Stimulated activated naive CD4-positive, alpha-beta T cell (primary cell): ENCODE measurements at places on chromosomes 16 and 17.
A peak's percentile ranks its signal among the peaks of the same experiment; 100 is the strongest.

DNA sequence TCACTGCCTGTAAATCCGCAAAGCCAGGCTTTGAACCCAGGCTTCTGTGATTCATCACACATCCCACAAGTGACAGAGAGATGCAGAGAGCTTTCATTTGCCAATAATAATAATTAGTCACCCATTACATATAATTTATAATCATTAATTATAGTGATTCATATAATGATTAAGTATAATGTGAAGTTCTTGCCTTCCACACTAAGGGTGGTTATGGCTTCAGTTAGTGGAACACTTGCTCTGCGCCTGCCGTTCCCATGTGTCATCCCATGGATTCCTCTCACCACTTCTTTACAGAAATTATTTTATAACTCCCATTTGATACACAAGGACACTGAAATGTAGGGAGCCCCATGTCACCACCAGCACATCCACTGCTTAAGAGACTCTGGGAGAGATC lies 39.8 kb upstream of the XYLT1 start:
- DNase-seq, result no peak

GRCh38 chr17:49217651-49218413 lies 7.3 kb downstream of the ABI3 start:
- DNase-seq, result peak; percentile 82

DNA sequence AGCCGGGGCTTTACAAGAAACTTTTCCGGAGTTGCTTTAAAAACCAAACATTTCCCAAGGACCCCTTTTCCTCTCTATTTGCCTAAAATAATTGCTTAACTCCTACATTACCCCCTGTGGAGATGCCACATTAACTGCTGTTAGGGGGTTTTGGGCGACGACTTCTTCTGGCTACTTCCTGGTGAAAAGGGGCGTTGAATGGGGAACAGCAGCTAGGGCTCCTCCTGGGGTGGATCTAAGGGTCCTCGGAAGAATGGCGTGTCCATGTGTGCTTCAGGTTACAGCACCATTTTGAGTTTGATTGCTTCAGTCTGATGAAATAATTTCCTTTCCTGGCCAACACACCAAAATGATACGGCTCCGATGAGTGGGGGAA lies 22.0 kb downstream of the ABCC1 start:
- DNase-seq, result no peak

DNA sequence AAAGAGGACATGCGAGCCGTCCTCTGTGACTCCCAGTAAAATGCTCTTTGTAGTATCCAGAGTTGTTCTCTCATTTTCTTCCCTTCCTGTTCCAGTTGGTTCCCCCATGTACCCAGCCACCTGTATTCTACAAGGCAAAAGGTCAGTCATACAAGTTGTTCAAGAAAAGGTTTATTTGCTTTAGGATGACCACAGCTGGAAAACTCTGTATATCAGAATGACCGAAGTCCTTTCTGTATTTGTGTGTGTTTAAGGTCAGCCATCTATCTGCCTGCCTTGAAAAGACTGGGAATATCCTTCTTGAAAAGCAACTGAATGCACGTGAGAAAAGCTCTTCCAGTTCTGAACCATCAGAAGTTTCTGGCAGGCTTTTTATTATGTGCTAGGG lies 8.4 kb downstream of the CCL16 start:
- DNase-seq, result no peak

DNA sequence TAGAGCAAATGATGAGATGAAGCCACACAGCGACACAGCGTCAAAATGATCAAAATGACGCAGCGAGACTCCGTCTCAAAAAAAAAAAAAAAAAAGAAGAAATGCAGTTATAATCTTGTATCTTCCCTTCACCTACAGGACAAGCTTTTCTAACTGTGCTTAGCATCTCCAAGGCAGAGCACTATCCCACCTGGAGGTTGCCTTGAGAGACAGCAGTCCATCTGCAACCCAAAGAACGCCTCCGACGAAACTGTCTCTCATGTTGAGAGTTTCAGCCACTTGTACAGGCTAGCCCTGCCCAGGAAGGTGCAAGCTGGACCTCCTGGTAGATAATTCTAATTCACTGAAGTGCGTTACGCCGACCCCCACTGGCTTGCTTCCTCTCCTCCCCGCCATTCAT lies 46.7 kb upstream of the GCSH start:
- no peak for DNase-seq

GRCh38 chr17:2253362-2253761 lies 50.2 kb downstream of the SMG6 start:
- no peak for DNase-seq

- peak; percentile 61 for DNase-seq
Measured at GRCh38 chr17:10646392-10646990, 10.6 kb downstream of the MYH3 start.
